ENCODE measurements at places on chromosomes 3 and 15.

DNA sequence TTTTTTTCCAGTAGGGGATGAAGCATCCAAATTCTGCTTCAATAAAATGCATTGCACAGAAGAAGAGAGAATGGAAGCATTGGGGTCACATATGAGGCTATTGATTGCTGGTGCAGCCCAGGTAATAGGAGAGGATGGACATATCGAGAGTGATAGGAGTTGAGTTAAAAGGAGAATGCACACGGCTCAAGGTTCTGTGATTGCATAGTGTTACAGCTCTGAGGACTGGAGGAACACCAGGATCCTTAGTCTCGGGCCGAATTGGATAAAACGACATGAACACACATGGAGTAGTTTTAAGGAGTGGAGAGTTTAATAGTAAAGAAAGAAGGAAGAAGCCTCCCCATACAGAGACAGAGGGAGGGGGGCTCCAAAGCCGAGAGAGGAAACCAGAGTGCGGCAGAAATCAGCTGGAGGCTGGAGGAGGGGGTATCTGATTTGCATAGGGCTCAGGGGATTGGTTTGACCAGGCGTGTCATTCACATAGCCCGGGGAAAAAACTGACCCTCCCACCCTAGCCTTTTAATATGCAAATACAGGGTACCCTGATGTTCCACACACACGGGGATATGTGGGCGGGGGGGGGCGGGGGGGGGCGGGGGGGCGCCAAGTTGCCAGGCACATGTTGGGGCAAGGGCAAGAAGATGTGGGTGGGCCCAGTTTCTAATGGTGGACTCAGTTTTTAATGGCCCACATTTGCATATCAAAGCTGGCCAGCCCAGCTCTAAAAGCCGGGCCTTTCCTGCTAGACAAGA lies 156.9 kb downstream of the AGBL1 start:
- no peak for DNase-seq

DNA sequence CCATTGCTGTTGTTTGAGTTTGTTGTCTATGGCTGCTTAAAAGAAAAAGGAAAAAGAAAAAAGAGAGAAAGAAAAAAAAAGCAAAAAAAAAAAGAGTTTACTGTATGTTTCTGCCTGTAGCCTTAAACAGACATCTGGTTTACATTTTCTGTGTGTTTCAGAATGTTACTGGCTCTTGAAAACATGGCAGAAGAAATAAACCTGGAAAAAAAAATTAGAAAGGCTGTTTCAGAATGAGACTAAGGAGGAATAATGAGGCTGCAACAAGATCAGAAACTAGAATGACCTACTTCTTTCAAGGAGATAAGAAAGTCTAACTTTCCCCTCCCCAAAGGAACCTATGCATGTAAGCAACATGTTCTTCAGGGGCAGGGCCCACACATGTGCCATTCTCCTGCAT lies 292.1 kb downstream of the DIPK2A start:
- DNase-seq = no peak

DNA sequence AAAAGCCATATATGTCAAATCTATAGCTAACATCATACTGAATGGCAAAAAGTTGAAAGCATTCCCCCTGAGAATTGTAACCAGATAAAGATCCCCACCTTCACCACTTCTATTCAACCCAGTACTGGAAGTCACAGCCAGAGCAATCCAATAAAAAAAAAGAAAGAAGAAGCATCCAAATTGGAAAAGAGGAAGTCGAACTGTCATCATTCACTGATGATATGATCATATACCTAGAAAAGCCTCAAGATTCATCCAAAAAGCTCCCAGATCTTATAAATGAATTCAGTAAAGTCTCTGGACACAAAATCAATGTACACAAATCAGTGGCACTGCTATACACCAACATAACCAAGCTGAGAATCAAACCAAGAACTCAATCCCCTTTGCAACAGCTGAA lies 97.4 kb downstream of the CBLB start:
- no peak for DNase-seq

DNA sequence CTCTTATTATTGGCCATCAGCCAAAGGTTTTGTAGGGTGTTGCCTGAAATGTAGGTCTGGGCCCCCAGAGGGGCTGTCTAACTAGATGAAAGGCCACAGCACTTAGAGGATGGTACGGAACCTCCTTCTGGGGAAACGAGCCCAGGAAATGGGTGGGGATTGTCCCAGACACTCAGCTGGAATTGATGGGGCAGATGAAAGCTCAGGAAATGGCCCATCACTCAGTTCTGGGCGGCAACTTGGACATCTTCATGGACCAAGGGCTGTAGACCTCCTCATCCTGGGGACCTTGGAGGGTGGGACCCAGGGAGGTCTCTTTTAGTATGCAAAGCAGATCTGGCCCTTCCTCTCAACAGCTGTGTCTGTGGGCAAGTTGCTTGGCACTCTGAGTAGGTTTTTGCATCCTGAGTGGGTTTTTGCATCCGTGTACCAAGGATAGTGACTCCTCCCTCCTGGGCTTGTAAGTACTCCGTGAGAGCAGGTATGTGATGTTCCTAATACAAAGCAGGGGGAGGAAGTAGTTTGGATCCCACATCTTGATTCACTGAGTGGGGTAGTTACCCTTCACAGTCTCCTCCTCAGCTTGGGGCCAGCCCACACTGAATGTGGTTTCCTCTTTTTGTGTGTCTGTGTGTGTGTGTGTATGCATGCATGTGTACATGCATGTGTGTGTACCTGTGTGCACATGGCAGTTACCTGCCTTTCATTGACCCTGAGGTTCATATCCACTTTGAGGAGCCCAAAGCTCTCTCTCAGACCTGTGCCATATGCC lies 292.0 kb downstream of the RPLP1 start:
- DNase-seq = no peak

DNA sequence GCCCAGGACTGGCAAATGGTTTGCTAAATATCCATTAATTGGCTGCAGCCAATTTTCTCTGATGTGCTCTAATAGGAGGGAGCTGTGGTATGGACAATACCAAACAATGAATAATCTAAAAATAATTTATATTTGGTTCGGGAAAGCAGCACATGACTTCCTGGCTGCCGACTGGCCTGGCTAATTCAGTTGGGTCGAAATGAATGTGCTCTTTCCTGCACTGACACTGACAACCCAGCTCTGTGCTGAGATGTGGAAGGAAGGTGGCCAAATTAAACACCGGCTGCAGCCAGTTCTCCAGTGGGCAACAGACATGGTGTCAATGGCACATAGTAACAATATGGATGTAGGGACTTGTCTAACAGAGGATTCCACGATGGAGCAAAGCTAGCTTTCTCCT lies 21.1 kb upstream of the COLQ start:
- DNase-seq = no peak

DNA sequence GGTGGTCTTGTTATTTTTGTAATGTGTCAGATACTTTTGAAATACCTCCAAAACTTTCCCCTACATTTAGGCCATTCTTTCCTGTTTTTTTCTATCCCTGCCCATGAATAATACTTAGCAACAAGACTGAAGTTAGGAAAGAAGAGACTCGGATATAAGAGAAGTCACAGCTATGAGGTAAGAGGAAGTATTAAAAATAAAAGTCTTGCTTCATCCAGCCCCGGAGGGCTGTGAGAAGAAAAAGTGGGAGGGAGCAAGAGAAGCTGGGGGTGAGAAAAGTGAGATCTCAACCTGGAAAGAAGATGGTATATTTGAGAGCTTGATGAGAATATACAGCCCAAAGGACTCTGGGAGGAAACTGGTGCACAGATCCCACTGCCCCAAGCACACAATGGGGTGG lies 213.5 kb upstream of the CDIN1 start:
- no peak for DNase-seq

All from HCT116 (cell line).